Fibroblast of lung (primary cell): ENCODE measurements at places on chromosomes 3 and 15.

DNA sequence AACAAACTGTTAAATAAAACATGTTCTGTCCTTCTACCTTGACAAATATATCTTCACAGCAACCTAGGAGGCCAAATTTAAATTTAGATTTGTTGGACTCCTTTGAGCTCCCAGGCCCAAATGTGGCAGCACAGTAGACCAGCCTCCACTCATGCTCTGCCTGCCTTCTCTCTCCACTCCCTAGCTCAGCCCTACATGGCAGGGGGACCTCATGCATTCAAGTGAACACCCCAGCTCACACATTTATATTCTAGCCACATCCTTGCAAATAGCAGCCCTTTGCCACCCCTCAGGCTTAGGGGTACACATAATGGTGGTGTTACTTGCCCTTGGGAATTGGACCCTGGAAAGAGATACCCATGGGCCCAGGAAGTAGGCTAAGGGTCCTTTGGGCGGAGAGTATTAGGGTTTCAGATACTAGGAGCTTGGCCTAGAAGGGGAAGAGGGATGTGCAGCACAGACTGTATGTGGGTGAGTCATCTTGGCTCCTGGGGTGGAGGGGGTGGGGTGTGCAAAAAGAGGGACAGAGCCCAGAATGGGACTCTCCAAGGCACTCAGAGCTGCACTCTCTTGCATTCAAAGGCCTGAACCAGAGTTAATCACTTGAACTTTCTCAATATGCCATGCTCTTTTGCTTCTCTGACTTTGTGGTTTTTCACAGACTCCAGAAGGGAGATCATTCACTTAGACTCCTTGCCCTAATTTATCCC is 268.4 kb upstream of the ROPN1 start:
- peak; percentile 90 for DNase-seq

DNA sequence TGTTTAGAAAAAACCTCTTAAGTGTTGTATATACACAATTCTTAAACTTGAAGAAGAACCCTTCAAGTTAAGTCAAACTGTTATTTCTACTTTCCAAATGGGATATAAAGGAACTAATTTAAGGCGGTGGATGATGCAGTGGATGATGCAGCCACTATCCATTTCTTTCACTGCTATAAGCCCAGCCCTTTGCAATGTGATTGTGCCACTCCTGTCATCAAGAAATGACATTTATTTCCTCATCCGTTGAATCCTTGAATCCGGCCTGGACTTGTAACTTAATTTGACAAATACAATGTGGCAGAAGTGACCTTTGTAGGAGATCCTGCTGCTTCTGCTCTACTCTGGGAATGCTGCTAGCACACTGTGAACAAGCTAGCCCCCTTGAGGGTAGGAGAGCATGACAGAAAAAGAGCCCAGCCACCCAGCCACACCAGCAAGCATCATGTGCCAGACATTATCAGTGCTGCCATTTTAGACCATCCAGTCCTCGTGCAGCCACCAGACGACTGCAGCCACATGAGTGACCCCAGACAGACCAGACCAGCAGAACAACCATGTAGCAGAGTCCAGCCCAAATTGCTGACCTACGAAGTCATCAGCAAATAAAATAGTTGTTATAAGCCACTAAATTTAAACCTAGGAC is 47.4 kb downstream of the UACA start:
- peak; percentile 75 for DNase-seq

GRCh38 chr3:98557324-98558010 is 25.7 kb downstream of the GPR15 start:
- DNase-seq = peak; percentile 30

DNA sequence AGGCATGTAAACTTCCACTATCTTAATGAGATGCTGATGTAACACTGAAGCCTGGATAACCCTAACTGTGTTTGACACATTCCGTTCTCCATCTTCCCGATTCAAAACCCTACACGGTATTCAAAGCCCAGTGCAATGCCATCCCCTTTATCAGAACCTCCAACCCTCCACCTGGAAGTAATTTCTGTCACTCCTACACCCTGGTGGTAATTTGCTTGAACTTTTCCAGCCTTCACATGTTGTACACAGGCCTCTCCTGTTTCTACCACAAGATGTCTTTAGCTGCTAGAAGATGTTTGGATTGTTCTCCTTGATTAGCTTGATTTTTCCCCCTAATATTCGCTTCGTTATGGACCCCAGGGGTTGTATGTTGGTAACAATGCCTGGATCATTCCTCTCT is 208.9 kb downstream of the CHST2 start:
- DNase-seq = no peak

- DNase-seq = peak; percentile 17
These were observed 451.5 kb downstream of the FGF12 start for GRCh38 chr3:192275741-192276355.

- no peak for DNase-seq
These were observed 18.2 kb upstream of the KIF23 start for GRCh38 chr15:69395991-69396390.

DNA sequence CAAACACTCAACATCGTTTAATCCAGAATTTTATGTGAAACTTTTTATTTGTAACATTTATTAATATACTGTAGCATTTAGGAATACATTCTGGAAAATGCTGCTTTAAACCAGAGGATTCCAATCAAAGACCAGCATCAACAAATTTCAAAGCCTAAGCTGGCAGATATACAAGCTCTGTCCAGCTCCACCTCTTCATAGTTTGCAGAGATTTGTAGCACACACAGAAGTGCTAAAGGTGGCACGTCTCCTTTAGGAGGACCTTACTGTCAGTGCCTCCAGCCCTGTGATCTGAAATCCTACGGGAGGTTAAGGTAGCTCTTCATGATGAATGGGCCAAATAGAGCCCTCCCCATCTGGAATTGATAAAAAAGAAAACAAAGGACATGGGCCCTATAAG is 329.7 kb upstream of the NECTIN3 start:
- no peak for DNase-seq

- no peak for DNase-seq
These were observed 154.4 kb upstream of the CHRM5 start for GRCh38 chr15:33813891-33814290.

DNA sequence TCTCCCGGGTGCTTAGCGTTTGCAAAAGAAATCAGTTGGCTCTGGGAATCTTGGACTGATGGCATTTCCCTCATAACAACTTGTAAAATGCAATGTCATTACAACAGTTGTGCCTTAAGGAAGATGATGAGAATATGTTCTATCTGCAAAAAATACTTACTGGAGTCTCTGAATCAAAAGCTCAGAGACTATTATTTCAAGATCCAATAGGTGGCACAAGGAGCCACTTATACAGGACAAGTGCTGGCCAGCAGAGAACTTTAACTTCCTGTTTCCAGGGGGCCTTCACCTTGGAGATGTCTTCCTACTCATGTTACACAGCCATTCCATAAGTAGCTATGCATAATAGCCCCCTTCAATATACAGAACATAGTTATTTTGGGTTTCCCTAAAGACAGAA is 8.9 kb upstream of the RPS27L start:
- no peak for DNase-seq

DNA sequence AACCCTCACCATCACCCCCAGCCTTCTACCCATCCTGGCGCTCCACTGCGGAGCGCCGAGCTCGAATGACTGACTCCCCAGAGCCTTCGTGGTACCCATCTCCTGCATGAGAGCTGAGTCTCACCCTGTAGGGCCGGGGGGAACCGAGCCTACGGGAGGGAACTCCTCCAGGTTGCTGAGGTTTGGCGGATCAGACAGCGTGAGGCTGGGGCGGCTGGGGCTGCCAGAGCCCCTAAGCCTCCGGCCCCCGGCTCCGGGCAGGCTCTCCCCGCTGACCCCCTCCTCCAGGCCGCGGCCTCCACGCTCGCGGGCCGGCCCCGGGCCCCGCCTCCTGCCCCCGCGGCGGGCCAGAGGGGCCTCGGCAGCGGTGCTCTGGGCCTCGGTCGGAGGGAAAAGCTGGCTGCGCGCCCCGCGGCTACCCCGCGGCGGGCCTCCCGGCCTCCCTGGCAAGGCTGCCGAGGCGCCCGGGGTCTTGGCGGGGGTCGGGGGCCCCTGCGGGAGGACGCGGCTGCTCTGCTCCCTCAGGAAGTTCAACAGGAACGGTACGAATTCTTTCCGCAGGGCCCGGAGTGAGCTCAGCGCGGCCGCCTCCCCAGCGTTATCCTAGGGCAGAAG is 643 bp downstream of the CDAN1 start:
- peak; percentile 7 for DNase-seq

DNA sequence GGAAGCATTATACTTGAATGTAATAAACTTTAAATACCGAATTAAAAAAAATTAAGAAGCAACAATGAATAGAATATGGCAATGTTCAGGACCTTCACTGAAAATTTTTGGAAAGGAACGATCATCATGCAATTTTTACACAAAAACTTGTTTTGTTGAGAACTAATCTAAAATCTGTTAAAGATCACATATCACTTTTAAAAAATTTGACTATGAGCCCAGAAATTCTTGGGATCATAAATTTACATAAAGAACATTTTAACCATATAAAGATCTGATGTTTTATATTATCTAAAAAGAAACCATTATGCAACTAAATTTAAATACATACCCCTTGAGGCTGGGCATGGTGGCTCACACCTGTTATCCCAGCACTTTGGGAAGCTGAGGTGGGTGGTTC is 76.2 kb upstream of the MELTF start:
- DNase-seq = no peak

GRCh38 chr3:32613183-32613582 is 42.5 kb upstream of the DYNC1LI1 start:
- no peak for DNase-seq

GRCh38 chr15:91541286-91541685 is 312.2 kb upstream of the SLCO3A1 start:
- no peak for DNase-seq

GRCh38 chr15:45355860-45356259 is 22.5 kb downstream of the GATM start:
- no peak for DNase-seq

DNA sequence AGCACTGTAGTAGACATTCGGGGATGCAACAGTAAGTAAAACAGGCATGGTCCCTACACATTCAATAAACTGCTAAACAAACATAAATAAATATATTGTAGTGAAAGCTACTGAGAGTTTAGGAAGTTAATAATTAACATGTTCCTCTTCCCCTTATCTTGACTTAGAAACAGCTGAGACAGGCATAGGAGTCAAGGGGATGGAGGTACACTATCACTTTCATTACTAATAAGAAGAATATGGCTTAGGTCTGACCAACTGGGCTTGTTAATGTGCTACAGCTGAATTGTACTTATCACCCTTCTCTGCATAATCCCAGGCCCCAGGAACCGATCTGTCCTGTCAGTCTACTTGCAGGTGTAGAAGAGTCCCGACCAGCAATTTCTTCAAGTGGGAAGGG is 116.3 kb upstream of the DAZL start:
- no peak for DNase-seq

GRCh38 chr3:171690281-171690680 is 120.0 kb downstream of the PLD1 start:
- no peak for DNase-seq
